Spinal cord (tissue), 10 donors: ENCODE measurements at places on chromosomes 2 and 18. TPM values are rescaled to one million over a fixed set of nuclear protein-coding genes. Genes with fewer than 3 reads are reported as not detected.

UPP2 gene
- 1.2 TPM for polyA plus RNA-seq

DNA sequence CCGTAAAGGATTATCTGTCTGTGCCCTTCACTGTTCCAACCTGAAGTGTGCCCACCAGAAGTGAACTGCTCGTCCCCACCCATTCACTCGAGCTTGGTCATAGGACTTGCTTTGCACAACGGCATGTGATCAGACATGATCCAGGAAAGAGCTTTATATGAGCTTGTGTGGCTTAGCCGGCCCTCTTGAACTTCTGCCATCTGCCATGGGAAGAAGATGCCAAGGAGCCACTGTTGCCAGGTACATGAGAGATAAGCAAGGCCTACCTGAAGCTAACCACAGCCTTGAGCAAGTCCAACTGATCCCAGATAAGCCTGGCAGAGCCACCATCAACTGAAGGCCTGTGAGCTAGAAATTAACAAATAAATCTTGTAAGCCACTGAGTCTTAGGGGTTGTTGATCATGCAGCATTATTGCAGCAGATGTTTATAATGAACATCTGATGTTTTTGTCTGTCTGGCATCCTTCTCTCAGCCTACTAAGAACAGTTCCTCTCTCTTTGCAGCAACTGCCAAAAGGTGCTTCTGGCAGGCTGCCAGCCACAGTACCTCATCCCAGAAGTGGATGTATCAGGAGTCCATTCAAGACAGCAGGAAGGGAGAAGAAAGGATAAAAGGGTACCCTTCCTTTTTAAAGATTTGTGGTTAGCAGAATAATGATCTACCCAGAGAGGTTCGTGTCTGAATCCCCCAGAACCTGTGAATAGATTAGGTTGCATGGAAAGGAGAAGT is 16.8 kb downstream of the DBI start:
- peak; percentile 21 for DNase-seq

GRCh38 chr2:188610827-188611226 is 319.2 kb downstream of the GULP1 start:
- DNase-seq = no peak

GRCh38 chr18:57431002-57431382 is 4.2 kb upstream of the ONECUT2 start:
- DNase-seq = no peak

POTEC gene
- 0.08 TPM for polyA plus RNA-seq

DNA sequence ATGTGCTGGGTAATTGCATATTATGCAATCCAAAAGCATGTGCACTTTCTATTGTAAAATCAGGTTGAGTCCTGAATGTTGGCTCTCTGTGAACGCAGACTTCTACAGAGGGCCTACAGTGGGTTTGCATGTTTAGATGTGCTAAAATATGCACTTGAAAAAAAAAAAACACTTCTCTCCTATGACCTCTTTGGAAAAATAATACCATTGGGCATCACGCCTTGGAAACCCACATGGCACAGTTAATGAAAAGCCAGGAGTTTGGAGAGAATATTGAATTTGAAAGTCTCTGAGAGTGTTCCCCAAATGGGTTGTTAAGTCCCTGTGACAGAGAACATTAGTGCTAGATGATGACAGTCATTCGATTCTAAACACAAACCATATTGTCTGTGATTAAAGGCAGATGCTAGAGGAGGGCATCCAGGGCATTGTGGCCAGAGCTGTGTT is 710.4 kb upstream of the PIK3C3 start:
- no peak for DNase-seq

DNA sequence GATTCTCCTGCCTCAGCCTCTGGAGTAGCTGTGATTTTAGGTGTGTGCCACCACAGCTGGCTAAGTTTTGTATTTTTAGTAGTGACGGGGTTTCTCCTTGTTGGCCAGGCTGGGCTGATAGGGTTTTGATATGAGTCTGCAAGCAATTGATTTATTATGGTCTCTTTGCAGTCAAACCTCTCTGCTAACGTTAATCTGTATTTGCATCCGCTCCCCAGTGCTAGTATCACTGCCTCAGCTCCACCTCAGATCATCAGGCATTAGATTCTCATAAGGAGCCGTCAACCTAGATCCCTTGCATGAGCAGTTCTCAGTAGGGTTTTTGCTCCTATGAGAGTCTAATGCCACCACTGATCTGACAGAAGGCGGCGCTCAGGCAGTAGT is 19.0 kb downstream of the HAT1 start:
- DNase-seq = no peak

PDE1A gene
- 8.7 TPM for polyA plus RNA-seq

DNA sequence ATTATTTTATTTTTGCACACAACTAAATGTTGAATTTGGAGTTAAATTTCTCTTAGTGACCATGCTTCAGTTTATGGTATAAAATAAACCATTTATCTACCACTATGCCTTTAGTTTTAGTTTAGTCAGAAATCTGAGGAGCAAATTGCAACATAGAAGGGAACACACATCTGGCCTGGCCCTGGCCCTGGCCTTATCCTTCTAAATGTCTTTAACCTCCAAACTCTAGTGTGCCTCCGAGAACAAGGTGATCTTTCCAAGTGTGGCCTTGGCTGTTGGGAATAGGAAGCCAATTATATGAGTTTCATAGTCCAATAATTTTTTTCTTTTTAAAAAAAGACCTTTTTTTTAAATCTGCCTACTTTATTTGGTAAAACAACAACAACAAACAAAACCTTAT is 31.8 kb upstream of the GREB1L start:
- DNase-seq = no peak

GRCh38 chr18:79117385-79117784 is 48.2 kb downstream of the ATP9B start:
- DNase-seq = no peak
